Endothelial cell (in vitro differentiated cells): ENCODE measurements at places on chromosomes 11 and 22.

DNA sequence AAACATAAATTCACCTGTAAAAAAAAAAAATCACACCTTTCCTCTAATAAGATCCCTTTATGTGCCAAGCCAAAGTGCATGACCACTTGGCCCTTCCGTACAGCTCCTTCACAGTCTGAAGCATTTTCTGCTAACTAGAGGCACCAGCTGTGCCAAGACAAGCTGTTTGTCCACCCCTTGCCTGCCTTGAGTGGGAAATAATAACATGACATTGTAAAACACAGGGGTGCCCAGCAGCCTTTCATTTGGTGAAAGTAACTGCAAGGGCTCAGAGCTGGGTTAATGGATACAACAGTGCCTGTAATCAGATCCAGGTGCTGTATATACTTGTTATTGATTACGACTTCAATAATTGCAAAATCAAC, 59.2 kb downstream of the DDIAS start:
- DNase-seq: no peak

- no peak for DNase-seq
Observed at GRCh38 chr11:120212926-120213325, 2.1 kb downstream of the OAF start.

- no peak for DNase-seq
Observed at GRCh38 chr11:112477581-112478317, 217.1 kb upstream of the PLET1 start.

DNA sequence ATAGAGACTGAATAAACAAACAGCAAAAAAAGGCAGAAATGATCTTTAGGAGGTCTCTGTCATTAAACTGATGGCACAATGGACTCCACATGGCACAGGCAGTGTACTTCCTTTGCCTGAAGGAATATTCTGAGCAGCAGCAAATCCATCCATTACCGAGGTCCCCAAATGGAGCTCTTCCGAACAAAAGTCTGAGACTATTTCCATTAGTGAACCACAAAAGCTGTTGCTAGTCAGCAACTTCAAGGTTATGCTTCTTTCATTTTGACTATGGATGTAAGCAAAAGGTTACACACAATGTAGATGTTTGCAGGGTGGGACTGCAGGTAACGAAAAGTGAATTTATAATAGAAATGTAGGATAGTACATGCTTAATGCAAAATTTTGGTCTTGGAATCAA, 14.5 kb downstream of the NARS2 start:
- no peak for DNase-seq

GRCh38 chr22:36822581-36822980, 5.7 kb upstream of the PVALB start:
- peak; percentile 26 for DNase-seq

DNA sequence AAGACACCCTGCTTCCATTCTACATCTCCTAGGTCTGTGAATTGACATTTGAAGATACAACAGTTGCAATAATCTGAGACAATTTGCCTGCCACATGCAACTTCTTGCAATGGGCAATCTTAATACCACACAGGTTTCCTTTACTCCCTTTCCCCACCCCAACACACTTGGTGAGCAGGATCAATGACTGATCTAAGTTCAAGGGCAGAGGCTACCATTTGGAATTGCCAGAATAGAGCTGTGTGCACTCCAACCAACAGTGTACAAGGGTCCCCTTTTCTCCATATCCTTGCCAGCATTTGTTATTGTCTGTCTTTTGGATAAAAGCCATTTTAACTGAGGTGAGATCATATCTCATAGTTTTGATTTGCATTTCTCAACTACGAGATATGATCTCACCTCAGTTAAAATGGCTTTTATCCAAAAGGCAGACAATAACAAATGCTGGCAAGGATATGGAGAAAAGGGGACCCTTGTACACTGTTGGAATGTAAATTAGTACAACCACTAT, 2.9 kb upstream of the NNMT start:
- no peak for DNase-seq

GRCh38 chr11:116857936-116858335, 20.5 kb upstream of the APOA1 start:
- no peak for DNase-seq

GRCh38 chr11:73218106-73218829, at the start of gene P2RY2:
TSS of gene P2RY2 (plus strand) at chr11:73218281. CDS start at chr11:73234160, 15,879 bp downstream.
- peak; percentile 67 for DNase-seq

DNA sequence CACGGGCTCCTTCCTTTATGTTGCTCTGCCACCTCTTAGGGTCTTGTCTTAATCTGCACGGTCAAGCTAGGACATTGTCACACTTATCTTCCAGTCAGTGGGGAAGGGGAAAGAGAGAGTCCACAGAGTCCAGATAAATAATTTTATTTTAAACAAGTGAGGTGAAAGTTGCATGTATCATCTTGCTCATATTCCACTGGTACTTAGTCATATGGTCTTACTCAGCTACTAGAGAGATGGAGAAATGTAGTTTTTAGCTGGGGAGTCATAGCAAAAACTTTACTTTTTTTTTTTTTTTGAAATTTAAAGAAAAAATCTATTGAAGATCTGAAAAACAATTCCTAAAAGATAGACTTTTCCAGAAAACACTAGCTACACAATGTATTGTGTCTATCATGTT, 29.0 kb downstream of the PDE3B start:
- no peak for DNase-seq

- DNase-seq: no peak
Observed at GRCh38 chr11:98549571-98549970, 471.2 kb upstream of the CNTN5 start.

GRCh38 chr11:2580061-2580421, 119.8 kb downstream of the KCNQ1OT1 start:
- no peak for DNase-seq

GRCh38 chr11:94675813-94676212, 92.3 kb upstream of the AMOTL1 start:
- DNase-seq: no peak

DNA sequence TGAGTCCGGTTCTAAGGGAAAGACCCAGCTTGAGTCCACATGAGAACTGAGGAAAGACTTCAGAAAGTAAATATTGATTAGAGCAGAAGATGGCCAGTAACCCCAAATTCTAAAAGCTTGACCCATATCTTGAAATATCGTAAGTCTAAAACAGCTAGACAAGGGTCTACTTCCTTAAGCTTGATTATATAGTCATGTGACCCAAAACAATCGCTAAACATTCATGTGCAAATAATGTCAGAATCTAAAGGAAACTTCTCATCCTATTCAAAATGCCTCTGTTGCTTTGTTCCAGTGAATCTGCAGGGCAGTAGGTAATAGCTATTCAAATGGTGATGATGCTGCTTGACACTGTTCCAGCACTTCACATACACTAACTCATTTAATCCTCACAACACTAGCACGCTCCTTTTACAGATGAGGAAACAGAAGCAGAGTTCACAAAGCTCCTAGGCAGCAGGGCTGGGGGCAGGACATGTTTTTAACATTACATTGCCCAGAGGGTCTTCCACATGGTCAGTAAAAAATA, 52.6 kb downstream of the TCF20 start:
- DNase-seq: no peak

GRCh38 chr22:29193021-29193420, 12.7 kb upstream of the EMID1 start:
- DNase-seq: no peak

GRCh38 chr11:17649696-17650095, 69.7 kb upstream of the MYOD1 start:
- DNase-seq: no peak

DNA sequence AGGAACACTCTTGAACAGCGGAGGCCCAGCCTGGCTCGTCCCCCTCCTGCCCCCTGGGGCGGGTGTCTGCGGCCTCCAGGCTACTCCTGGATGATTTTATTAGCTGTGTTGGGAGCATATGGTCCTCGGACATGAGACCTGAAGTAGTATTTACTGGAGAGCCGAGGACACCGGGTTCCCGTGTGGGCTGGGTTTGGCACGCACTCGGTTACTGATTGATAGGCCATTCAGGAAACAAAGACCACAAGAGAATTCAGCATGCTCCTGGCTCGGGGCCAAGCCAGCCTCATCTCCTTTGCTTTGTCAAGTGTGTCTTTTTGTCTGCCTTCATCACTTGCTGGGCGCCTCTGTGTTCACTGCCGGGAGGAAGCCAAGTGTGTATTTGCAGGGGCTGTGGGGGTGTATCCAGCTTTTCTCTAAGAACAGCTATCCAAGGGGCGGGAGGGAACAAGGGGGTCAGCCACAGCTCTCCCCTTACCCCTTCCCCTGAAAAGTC, 9.7 kb downstream of the FXYD2 start:
- DNase-seq: no peak

DNA sequence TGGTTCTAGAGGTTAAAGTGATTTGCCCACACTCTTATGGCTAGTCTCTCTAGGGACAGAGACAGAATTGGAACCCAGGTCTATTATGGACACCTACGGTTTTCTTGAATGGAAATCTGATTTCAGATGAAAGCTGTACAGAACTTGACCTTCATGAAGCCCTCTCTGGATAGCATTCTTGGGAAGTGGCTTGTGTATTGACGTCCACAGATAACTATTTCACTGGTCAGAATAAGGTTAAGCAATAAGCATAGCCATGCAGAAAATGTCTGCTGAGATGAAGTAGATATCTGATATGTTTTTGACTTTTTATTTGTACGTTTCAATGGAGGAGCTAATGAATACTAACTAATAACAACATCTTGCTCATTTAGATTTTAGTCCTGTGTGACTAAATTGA, 1.1 kb downstream of the TLCD5 start:
- DNase-seq: no peak

- no peak for DNase-seq
Observed at GRCh38 chr22:29342577-29343312, 27.2 kb upstream of the RASL10A start.

GRCh38 chr11:2277933-2278523, 7.6 kb upstream of the ASCL2 start:
- no peak for DNase-seq

GRCh38 chr11:460331-461199, 10.5 kb downstream of the PTDSS2 start:
- no peak for DNase-seq

GRCh38 chr11:99960536-99960935, 726.6 kb upstream of the ARHGAP42 start:
- no peak for DNase-seq

- DNase-seq: no peak
Observed at GRCh38 chr22:28034145-28034759, 115.2 kb upstream of the PITPNB start.

GRCh38 chr11:47132490-47132889, 44.2 kb downstream of the ARFGAP2 start:
- DNase-seq: no peak

- DNase-seq: no peak
Observed at GRCh38 chr11:40134820-40135570, 1324.5 kb downstream of the LRRC4C start.

GRCh38 chr11:533586-534395, 1.6 kb downstream of the HRAS start:
- no peak for DNase-seq
